NCI-H446 treated with DMSO at 0.1 percent for 48 hours (cell line): ENCODE measurements at places on chromosomes 6 and 20.

GRCh38 chr6:3455569-3456394, 1.1 kb downstream of the SLC22A23 start:
- DNase-seq = no peak

GRCh38 chr6:40125680-40126394, 191.6 kb upstream of the MOCS1 start:
- no peak for DNase-seq

DNA sequence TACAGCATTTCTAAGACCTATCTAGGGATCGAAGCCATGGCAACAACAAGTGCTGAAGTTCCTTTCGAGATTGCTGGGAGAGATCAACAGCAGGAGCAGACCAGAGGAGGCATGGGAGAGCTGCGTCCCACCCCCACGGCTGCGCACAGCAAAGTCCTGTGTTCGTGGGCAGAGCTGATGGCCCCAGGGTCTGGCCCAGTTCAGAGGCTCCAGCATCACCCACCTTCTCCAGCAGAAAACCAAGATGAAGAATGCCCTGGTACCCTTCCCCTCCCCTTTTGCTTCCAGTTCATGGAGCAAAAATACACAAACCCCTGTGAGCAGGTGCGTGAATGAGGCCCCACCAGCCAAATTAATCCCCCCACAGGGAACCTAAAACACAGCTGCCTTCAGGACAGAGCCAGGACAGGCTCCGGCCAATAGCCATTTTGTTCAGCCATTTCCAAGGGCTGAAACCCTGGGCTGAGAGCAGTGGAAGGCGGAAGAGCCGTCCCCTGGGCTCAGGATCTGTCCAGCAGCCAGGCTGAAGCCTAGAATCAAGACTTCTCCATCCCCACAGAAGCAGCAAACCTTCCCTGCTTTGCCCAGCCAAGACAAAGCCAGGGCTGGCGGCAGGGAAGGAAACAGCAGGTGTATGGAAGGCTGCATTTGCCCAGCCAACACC, 102.8 kb downstream of the PREX1 start:
- no peak for DNase-seq

DNA sequence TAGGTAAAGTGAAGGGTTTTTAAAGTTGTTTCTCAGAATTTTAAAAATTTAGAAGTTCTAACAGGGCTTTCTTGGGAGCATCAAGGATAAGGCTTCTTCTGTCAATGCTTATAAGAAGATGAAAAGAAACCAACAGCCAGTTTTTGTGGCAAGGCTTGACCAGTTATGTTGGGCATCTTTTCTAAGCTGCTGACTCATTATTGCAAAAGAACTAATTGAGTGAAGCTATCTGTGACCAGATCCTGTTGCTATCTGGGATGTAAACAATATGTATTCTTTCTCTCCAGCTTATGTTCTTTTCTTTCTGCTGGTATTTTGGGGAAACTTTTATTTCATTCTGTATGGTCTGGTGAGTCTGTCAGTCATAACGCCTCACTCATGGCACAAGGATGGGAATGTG, 643.8 kb downstream of the HDGFL1 start:
- no peak for DNase-seq

- DNase-seq = no peak
Measured at GRCh38 chr20:2771631-2772080, 28.8 kb downstream of the CPXM1 start.

DNA sequence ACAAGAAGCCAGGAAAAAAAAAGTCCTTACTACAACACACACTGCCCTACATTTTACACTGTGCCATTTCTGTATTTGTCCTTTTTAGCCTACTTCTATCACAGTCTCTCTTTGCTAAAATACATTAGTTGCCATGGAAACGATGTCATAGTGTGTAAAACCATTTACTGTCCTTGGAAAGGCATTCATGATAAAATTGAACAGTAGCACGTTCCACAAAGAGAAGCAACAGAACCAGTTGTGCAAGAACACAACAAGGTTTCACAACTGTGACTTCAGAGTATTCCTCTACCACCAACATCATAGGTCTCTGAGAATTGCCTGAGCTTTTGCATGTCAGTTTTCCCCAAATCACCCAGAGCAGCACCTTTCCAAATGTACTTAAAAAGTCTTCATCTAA, 20.5 kb downstream of the FYN start:
- no peak for DNase-seq

DNA sequence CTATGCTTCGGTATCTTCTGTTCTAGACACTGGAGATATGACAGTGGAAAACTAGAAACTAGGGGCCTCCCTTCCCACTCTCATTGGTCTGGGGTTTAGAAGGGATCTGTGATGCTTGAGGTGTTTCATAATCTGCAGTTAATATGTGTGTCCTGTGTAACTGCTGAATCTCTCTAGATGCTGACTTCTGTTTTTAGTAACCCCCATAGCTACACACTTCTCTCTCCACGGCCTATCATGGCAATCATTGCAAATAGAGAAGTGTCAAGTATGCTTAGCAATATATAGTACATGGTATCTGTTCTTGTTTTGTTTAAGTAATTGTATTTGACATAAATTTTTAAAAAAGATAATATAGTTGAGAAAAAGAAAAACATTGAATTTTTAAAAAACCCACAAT, 394.6 kb upstream of the MMS22L start:
- DNase-seq = no peak

DNA sequence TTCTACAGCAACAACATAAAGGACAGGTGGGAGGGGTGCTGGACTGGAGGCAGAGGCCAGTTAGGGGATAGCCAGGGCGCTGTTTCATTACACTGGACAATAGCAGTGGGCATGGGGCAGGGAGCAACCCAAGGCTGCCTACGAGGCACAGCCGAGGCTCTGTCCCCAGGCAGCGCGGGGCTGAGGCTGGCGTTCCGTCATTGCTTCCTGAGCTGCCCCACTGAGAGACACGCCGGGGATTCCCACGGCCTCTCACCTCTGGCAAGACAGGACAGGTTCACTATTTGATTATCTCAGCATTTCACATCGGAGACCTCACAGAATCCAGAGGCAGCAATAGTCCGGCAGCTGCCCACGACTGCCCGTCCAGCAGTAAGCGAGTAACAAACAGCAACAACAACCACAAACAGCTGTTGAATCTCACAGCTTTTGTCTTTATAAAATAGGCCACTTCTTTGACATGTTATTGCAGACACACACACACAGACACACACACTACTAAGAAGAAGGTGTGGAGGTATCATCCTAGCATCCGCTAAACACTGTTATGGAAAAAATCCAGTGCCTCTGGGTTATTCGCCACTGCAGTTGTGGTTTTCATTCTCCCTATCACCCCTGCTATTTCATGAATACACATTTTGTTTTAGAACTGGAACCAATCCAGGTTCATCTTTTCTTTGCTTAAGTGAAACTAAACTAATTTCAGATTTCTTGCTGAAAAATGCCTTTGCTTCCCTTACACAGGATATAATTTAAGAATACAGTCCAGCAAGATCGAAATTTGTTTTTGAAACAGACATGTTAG, 19.5 kb downstream of the KIF25 start:
- no peak for DNase-seq

DNA sequence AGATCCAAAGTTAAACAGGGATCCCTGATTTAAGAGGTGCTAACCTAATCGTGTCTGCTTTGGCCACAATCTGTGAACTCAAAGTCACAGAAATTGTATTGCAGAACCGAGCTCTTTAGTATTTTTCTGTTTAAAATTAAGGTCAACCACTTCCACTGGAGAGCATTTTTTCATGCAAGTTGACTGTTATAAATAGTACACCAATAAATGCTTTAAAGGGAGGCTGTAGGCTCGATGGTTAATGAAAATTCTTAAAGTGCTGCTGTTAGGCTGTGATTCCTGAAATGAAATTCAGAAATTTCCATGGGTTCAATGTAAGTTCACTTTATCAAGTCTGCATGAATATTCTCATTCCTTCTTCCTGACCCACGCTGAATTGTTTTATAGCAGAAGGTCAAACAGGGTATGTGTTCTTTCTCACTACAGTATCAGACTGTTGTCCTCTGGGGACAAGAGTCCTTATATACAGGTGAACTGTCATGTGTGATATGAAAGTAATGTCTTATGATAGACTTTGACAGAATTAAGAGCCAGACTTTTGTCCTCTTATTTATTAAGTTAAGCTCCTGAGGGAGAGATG, 92.5 kb upstream of the HDGFL1 start:
- DNase-seq = no peak

GRCh38 chr20:23161244-23161891, 75.2 kb upstream of the CD93 start:
- DNase-seq = no peak

DNA sequence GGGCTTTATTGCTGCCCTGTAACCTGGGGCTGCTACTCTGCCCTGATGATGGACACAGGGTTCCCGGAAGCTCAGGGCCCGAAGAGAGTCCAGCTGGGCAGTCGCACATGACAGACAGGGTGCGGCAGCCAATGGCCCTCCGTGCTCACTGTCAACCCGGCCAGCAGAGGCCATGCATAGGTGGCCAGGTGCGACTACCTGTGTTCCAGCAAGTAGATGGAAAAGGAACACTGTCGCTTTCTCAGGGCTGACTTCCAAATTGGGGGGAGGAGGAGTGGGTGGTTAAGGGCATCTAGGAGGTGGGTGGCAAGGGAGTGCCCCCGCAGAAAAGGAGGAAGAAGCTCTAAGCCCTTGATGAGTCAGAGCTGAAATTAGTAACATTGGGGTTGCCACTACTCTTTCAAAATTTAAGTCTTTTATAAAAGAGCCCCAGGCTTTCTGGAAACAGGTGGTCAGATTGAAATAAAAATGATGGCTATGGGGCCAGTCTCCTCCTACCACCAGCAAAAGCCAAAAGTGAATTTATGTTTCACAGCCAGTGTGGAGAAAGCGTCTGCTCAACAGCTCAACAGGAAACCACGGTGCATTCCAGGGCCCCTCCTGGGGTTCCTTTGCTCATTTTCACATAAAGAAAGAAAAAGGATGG, 2.3 kb upstream of the RAMACL start:
- no peak for DNase-seq

GRCh38 chr6:41073968-41074691, 1.4 kb downstream of the NFYA start:
- DNase-seq = no peak

- DNase-seq = peak; percentile 97
Measured at GRCh38 chr6:33160728-33161344, 31.4 kb downstream of the COL11A2 start.

DNA sequence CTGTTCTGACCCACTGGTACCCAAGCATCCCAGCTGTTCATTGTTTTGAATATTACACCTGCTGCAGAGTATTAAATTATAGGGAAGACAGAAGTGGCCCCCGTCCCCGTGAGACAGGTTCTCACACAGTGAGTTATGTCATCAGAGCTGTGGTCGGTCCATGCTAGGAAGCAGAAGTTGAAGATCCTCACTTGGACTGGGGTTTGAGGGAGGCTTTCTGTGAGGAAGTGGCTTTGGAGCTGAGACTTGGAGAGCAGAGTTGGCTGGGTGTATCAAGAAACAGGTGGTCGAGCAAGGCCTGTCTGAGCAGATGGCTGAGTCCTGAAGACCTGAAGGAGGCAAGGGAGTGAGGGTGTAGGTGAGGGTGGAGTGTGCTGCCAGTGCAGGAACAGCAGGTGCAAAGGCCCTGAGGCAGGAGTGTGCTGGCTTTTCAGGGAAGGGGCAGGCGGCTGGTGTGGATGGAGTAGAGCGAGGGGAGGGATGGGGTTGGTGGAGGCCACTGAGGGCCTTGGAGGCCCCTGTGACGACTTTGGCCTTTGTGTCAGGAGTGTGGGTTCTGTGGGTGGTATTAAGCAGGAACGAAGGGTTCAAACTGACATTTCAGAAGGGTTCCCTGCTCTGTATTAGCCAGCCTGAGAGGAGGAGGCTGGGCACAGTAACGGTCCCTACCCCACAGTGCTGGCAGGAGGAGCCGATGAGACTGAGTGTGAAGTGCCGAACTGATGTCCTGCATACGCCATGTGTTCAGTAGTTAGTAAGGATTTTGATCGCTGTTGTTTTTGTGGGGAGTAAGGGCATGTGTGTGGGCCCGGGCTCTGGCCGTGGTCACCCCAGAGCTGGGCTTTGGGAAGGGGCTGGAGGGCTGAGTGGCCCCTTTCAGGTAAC, 11.8 kb downstream of the SRC start:
- no peak for DNase-seq

GRCh38 chr20:37558779-37559178, 31.1 kb upstream of the BLCAP start:
- DNase-seq = no peak

GRCh38 chr6:84764332-84765049, at the start of gene TBX18:
Gene TBX18, minus strand, starts transcription at chr6:84764598. Its CDS starts 417 bp downstream, at chr6:84764181.
- DNase-seq = no peak

GRCh38 chr20:32670773-32671455, 2.8 kb downstream of the C20orf203 start:
- DNase-seq = no peak

DNA sequence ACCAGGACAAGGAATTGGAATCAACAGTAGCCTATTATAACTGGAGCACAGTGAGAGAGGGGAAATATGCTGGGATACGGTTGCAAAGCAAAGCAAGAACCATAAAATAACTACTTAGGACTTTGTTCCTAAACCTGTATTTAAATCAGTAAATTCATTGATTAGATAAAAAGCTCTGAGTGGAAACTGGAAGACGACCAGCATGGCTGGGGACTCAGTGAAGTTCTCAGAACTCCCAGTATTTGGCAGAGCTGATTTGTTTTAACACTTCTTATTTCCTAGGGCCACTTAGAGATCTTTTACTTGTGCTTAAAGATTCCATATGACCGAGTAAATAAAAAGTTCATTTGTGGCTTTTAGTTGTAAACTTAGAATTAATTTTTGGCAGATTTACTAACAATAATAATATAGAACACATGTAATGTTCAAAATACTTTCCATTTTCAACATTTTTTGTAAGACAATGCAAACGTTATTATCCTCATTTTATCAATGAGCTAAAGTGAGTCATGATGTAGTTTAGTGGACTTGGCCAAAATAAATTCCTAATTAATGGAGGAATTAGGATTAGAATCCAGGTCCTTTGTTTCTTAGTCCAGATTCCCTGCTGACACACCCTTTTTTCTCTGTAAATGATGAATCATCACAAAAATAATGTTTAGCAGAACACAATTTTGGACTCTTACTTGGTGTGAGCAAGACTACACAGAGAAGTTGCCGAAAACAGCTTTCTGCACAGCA, 392.9 kb downstream of the GJA1 start:
- DNase-seq = no peak
